Stimulated activated CD8-positive, alpha-beta memory T cell treated with anti-CD3 and anti-CD28 coated beads, Interleukin-12 subunit alpha, Interleukin-12 subunit beta, amount 100 ng/mL, for 1 hour (primary cell): ENCODE measurements at places on chromosomes 2 and 18.

DNA sequence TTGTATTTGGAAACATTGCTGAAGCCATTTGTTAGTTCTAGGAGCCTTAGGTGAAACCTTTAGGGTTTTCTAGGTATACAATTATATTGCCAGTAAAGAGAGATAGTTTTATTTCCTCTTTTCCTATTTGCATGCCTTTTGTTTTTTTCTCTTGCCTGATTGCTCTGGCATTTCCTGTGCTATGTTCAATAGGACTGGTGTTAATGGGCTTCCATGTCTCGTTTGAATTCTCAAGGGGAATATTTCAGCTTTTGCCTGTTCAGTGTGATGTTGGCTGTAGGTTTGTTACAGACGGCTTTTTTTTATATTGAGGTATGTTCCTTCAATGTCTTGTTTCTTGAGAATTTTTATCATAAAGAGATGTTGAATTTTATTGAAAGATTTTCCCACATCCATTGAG is 1054.9 kb upstream of the NXPH2 start:
- no peak for DNase-seq

GRCh38 chr2:60629801-60630385 is 76.4 kb upstream of the BCL11A start:
- DNase-seq = no peak

GRCh38 chr2:96158554-96158940 is 13.3 kb upstream of the DUSP2 start:
- DNase-seq = no peak

- DNase-seq = no peak
Measured at GRCh38 chr2:152506843-152507242, 171.9 kb downstream of the FMNL2 start.

- no peak for DNase-seq
Measured at GRCh38 chr2:36727550-36727949, 31.0 kb downstream of the VIT start.

- DNase-seq = no peak
Measured at GRCh38 chr2:126381091-126381490, 274.9 kb upstream of the GYPC start.

GRCh38 chr18:6079406-6079805 is 184.1 kb upstream of the TMEM200C start:
- DNase-seq = no peak

GRCh38 chr2:31762085-31762484 is 181.3 kb upstream of the SRD5A2 start:
- DNase-seq = no peak

DNA sequence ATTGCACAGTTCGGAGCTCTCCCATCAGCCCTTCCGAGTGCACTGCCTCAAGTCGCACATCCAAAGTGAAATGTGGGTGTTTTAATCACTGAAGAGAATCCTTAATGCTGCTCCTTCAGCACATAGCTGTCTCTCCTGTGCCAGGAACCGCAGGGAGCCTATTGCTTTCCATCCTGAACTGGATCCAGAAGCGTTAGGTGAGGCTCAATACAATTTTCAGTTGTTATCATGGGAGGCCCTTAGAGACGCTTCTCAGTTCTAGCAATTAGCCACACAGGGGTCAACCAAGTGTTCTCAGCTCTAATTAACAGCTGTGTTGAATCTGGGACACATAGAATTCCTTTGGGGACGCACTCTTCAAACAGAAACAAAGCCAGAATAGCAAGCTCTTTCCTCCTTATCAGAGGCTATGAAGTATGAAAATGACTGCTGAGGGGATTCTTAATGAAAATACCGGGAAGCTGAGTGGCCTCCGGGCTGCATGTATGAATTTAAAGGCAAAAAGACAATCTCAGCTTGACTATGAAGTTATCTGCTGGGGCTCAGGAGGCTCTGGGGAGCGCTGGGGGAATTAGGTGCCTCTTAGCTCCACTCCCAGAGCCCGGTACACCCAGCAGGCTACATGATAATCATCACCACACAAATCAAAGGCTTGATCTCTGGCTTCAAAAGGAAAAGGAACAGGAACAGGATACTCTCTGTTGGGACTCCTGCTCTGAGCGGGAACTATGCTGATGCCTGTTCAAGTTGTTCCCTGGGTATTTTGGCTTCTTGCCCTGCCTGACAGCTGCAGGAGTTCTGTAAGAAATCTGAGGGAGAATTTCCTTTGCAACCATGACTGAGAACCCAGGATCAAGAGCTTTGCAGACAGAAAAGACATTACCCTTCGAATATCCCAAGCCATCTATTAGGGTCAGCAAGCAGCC is 55.4 kb upstream of the NCOA1 start:
- DNase-seq = no peak

GRCh38 chr2:104109356-104109755 is 744.6 kb upstream of the POU3F3 start:
- DNase-seq = no peak

DNA sequence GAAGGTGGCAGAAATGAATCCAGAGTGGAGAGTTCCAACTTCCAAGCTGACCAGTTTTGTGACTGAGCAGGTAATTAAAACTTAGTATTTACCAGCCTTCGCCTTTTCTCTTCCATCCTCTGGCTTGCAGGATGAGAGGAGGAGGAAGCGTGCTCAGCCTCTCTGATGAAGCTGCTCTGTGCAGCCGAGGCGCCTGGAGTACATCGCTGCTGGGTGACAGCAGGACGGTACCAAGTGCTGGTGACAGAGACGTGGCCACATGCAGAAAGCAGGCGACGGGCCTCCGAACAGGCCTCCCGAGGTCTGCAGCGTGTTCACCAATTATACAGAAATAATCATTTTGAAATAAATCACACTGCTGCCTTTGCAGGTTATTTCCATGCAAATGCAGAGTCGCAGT is 95.0 kb downstream of the MBP start:
- DNase-seq = no peak

DNA sequence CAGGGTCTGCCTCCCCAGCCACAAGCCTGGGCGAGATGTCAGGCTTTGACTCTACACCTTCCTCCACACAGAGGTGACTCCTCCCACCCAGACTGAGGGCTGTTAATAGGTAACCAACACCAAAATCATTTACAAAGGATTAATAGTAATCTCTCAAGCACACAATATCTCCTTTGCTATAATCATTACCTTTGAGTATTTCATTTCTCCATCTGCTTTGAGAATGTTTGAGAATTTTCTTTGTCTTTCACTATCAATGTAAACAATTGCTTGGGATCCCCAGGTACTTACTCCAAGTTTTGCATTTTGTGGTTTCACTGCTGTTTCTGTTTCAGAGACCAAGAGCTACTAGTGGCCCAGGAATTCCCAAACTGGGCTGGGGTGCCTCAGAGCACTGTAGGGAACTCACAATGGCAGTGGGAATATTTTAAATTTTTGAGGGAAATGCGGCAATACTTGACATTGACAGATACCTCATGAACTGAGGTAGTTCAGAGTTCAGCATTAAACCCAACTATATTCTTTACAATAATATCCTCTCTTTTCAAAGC is 166.4 kb upstream of the MGAT5 start:
- DNase-seq = no peak

DNA sequence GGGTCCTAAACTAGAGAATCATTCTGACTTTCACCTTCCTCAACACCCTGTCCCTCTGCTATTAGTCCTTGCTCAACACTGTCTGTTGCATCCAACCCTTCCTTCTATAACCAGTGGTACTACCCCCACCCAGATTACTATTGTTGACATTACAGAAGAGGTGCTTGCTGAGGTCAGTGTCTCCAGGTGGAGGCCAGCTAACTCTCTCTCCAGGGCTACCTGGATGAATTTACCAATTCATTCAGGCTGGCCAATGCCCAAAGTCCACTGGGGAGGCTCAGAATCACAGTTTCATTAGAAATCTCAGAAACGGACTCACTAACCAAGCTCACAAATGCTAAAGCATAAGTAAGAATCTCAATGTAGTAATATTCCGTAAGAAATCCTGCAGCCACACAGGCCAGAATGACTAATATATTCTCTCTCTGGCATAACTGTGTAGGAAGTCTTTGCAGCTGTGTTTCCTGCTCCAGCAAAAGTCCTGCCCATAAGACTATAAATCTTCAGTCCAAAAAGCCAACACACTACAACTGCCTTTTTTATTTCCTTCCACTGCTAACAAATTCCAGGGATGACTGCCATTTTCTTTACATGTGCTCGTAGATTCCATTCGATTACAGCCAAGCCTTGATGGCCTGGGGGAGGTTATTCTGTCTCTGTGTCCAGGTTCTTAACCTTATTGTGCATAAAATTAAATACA is 10.0 kb upstream of the TTR start:
- no peak for DNase-seq

DNA sequence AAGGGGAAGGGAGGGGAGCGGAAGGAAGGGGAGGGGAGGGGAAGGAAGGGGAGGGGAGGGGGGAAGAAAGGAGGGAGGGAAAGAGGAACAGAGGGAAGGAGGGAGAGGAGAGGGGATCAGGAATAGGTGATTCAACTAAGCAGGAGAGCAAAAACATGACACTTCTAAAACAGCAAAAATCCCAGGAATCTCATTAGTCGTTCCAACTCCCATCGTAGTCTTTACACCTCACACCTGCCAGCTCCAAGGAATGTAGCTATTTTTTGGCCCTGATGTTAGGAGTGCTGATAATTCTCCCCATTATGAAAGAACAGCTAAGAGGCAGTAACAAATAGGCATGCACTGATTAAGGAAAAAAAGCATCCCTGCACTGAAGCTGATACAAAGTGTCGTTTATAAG is 709.9 kb upstream of the PKDCC start:
- DNase-seq = no peak

- no peak for DNase-seq
Measured at GRCh38 chr2:191611614-191612013, 66.3 kb upstream of the NABP1 start.

GRCh38 chr2:159988412-159988970 is 73.9 kb downstream of the PLA2R1 start:
- DNase-seq = no peak

DNA sequence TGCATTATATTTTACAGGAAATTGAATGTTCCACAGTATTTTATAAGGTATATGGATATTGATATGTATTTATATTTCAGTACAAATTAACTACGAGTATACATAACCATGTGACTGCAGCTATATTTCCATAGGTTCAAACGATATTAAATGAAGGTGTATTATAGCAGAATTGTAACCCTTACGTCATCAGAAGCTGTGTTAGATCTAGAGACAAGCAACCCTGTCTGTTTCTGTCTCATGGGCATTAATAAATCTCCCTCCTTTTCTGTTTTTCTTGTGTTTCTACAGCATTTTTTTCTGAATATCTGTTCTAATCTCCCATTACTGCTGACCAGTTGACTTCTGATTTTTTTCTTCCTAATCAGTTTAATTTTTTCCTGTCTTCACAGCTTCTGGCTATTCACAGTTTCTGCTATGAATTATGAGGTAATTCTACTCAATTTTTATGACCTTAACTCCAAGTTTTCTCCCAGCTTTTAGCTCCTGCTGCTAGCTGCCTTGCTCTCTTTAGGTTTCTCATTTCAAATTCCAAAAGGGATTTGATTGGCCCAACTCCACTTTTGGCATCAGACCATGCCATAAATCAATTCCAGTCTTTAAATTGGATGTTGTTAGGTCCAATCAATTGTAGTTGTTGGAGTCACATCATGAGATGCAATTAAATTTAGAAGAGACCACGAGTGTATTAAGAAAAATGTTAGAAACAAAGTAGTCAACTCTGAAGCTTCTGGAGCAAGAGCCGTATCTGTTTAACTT is 277.5 kb upstream of the ZSWIM2 start:
- DNase-seq = no peak

GRCh38 chr18:2027016-2027415 is 544.3 kb downstream of the METTL4 start:
- no peak for DNase-seq

DNA sequence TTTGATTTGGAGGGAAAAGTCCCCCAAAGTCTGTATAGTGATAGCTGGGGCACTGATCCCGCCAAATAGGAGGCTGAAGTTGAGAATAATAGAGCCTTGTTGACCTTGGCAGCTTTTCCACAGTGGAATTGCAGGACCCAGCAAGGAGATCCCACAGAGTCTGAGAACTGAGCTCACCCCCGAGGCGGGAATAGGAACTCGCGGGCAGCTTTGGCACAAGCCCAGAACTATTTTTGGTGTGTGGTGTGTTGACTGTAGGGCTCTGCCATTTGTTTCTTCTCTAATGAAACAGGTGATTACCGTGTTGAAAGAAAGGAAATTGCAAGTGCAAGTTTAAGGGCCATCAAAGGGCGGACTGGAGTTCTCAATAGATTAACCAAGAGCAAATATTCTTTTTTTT is 34.0 kb downstream of the SH3RF3 start:
- DNase-seq = no peak

DNA sequence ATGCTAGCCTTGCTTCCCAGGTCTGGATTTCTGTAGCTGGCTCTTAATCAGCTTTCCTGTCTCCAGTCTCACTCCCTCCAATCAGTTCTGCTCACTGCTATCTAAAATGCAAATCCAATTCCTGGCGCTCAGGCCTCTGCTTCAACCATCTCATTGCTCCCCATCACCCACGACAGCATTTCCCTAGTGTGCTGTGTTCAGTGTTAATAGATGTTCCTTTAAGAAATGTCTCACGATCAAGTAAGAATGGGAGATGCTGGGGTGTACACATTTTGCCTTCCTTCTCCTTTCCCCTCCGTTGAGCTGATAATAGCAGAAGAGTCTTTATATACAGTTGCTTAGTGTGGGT is 1.6 kb upstream of the PUM2 start:
- DNase-seq = no peak

DNA sequence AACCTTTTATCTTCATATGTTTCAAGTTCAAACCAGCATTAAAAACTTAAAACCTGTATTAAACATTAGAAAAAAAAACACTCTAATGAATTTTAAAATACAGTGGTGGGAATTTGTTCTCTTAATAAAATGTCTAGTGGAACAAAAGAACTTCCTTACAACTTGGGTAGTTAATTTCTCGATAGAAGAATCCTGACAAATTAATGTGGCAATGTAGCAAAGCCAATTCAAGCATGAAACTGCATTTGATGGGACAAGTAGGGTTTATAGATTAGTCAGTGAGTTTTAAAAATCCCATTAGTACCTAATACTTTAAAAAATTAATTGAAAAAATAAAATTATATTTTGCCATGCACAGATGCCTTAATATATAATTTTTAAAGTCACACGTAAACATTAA is 59.4 kb downstream of the PDE1A start:
- no peak for DNase-seq

GRCh38 chr2:68737711-68738110 is 3.1 kb downstream of the ARHGAP25 start:
- no peak for DNase-seq

DNA sequence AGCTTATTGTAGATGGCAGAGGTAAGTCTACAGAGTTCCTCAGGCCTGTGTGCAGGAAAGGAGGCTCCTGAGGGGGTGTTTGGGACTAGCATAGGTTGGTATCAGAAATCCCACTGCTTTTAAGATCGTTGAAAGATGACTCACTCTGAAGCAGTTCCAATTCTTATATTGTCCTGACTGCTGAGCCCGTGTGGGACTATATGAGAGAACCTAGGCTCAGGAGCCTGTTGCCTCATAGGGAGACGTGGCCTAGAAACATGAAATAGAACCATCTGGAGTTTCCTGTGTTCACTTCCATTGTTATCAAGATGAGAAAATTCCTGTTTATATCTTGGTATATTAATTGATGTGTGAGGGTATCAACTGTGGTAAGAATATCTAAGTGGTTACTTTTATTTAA is 5.7 kb downstream of the CCT7 start:
- no peak for DNase-seq

GRCh38 chr2:15732341-15733077 is 140.8 kb downstream of the DDX1 start:
- no peak for DNase-seq
